ENCODE measurements at places on chromosomes 6 and 20.
A peak's percentile ranks its signal among the peaks of the same experiment; 100 is the strongest.

DNA sequence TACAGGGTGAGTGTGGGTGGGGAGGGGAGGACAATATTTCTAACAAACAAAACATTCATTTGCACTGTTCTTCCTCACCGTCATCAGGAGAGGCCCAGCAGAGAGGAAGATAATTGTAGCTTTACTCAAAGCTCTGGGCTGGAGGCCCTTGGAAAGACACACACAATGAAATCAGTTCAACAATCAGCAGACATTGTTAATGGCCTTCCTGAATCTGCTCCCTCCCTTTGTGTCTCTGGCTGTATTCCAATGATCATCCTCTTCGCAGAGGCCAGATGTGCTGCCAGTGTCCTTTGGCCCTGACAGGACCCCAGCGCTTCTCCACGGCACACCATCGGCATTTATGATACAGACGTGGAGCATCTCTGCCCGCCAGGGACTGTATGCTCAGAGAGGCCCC lies 44.6 kb upstream of the LRFN2 start:
- DNase-seq = no peak

DNA sequence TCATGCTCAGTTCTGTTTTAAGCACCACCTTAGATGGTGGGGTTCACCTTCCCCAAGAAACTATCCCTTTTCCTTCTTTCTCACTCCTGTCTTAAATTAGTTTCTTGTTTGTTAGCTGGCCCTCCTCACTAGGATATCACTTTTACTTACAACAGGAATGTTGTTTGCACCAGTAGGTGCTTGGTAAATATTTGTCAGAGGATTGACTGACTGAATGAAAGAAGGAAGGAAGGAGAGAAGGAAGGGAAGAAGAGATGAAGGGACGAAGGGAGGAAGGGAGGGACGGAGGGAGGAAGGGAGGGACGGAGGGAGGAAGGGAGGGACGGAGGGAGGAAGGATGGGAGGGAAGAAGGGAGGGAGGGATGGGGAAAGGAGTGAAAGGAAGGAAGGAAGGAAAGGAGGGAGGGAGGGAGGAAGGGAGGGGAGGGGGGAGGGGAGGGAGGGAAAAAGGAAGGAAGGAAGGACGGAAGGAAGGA lies 505 bp upstream of the KCNK15 start:
- DNase-seq = no peak

DNA sequence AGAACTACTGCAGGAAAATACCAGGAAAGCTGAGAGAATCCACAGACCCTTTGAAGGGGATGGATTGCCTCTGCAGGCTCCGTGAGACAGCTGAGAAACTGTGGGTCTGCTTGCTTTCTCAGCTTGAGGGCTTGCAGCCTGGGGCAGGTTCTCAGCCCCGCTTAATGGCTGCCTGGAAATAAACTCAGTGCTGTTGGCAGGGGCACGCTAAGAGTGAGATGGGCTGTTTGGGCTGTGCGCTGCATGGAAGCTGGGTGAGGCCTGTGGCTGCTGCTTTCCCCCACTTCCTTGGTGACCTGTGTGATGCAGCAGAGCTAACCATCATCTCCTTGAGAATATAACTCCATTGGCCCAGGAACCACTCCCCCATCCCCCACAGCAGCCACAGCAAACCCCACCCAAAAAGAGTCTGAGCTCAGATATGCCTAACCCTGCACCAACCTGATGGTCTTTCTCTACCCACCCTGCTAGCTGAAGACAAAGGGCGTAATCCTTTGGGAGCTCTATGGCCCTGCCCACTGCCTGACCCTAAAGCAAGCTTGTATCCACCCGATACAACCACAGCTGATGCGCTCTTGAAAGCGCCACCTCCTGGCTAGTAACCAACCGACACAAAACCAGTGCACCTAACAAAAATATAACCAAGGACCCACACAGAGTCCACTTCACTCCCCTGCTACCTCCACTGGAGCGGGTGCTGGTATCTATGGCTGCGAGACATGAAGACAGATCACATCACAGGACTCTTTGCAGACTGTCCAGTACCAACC lies 800.6 kb upstream of the MAP3K7 start:
- no peak for DNase-seq

DNA sequence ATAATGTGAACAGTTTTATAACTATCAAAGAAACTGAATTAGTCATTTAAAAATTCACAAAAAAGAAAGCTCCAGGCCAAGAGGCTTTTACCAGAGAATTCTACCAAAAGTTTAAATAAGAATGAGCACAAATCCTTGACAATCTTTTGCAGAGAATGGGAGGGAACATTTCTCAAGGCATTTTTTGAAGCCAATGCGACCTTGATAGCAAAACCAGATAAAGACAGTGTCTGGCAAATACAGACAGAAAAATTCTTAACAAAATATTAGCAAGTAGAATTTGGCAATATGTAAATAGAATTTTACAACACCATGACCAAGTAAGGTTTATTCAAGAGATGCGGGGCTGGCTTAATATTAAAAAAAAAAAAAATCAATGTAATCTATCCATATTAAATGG lies 41.7 kb downstream of the RNF24 start:
- DNase-seq = no peak

DNA sequence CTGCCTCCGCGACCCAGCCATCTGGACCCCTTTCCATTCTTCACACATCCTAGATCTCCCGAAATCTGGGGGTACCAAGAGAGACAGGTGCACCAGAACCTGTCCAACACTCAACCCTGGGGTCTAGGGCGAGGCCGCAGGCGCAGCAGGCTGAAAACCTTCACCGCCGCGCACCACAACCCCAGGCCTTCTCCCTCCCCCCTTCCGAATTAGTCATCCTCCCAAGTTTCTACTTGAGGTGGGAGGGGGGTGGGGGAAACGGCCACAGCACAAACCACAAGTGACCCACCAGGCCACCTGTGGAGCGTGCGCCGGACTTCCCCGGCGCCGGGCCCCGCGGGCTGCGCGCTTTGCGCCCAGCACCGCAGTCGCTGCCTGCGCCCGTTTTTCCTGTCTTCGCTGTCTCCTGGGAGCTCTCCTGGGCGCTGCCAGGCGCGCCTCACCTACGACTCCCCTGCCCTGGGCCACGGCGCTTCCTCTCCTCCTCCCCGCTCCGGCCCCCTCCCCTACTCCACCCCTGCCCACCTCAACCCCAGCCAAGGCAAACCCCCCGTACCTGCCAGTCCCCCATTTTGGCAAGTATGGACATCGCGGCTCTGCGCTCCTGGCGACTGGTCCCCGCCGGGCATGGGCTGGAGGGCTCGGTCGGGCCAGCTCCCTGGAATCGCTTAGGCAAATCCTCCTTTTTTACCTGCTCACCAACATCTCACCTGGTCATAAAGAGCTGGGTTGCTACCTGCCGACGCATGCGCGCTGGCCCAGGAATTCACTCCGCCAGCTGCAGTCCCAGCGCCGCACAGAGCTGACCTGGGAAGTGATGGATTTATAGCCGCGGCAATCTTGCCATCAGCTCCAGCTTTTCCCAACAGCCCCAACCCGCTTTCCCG lies 4.2 kb upstream of the TFAP2A start:
- DNase-seq = peak; percentile 19

DNA sequence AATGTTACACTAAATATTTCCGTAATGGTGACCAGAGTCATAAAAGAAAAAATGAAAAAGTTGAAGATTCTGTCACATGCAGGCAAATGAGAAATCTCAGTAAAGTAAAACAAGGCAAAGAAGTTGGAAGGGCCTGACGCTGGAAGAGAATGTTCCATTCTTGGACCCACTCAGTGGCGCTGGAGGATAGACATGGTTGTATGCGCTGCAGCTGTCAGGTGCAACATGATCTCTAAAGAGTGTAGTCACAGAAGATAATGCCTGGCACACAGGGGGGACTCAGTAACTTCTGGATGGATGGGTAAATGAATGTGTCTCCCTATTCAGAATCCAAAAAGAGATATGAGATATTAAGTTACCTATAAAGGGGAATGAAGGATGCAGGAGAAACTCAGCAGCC lies 116.3 kb downstream of the FAXC start:
- DNase-seq = no peak

DNA sequence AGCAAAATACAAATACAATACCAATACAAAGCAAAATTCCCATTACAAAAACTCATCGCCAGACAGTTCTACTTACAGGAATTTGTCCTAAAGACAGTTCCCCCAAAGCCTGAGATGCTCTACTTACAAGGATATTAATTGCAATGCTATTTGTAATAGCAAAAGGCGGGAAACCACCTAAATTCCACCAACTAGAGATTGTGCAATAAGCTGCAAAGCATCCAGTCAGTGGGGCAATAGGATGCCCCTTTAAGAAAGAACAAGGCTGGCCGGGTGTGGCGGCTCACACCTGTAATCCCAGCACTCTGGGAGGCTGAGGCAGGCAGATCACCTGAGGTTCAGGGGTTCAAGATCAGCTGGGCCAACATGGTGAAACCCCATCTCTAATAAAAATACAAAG lies 39.1 kb downstream of the FAM209B start:
- DNase-seq = no peak

DNA sequence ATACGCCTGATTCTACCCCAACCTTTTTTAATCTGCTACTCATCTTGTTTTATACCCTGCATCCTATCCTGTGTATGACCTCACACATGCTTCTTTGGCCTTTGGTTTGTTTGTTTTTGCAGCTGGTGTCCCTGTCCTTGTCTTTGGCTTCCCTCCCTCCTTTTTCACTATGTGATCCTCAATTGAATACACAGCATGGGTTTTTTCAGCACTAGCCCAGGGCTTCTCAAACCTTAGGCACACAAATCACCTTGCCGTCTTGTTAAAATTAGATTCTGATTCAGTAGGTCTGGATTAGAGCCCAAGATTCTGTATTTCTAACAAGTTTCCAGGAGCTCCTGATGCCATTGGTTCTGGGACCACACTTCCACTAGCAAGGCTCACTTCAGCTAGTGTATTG lies 321.5 kb upstream of the MAN1A1 start:
- DNase-seq = no peak

- no peak for DNase-seq
Measured at GRCh38 chr6:167485186-167485978, 160.5 kb downstream of the TTLL2 start.

GRCh38 chr20:34774886-34775285 lies 50.6 kb downstream of the NCOA6 start:
- DNase-seq = no peak

GRCh38 chr6:166413491-166413951 lies 30.8 kb upstream of the MPC1 start:
- no peak for DNase-seq

DNA sequence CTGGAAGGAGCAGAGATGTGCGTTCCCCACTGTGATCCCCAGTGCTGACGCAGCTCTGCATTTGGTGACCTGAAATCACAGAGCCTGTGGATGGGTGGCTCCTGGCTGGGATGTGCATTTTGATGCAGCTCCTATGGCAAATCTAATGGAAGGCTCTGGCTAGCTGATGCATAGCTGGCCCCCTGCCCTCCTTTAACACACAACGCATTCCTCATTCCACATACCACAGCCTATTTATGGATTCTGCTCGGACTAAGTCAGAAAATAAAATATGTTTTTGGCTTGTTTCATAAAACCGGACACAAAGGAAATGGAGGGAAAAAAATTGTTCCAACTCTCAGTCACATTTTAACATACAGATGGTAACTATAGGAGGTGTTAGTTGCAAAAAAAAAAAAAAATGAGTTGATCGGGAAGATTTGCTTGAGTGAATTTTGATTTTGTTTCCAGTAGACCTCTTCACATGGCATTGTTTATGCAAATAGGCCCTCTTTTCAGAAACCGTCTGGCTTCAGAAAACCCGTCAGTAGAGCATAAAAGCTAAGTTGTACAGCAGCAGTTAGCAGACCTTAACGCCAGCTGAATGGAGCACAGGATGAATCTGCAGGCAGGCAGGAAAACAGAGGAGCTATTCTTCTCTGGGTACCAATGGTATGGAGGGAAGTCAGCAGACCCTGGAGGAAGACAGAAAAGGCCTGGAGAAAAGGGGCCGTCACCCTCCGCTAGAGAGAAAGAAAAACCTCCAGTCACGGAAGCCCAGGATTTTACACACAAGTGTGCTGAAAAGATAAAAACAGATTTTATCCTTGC lies 215.4 kb downstream of the HDGFL1 start:
- DNase-seq = peak; percentile 79

- DNase-seq = no peak
Measured at GRCh38 chr20:47466704-47467459, 34.8 kb upstream of the NCOA3 start.

GRCh38 chr6:15184441-15184861 lies 61.4 kb upstream of the JARID2 start:
- DNase-seq = no peak

DNA sequence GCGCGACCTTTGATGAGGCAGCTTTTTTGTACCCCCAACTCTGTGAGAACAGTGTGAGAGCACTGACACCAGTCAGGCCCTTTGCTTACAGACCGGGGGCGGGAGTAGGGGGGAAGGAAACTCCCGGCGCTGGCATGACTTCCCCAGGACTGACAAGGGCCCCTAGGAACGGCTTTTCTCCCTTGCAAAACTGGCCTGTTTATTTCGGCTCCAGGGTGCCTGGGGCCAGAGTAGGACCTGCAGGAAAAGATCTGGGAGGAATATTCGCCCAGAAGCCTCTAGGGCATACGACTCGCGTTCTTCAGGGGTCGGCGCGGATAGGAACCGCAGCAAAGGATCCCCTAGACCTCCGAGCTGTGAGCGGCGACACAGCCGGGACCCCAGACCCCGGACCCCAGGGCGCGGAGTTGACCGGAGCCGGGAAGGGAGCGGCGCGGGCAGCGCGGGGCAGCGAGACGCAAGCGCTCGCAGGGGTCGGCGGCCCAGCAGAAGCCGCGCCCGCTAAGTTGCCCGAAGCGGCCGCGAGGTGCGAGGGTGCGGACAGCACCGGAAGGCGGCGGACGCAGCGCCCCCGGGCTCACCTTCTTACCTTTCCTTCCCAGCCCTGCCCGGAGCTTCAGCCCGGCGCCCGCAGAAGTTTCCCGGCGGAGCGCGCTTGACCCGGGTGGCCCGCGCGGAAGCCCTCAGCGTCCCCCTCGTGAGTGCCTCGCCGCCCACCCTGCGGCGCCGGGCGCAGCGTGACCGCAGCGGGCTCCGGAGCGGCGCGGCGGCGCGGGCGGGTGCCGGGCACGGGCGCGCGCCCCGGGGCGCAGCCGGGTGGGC lies at the start of gene POPDC3:
POPDC3 (minus strand) TSS at position 771 of the 822 bp plus-strand sequence. CDS start 18,105 bp downstream, outside the sequence.
- peak; percentile 57 for DNase-seq

GRCh38 chr6:98041921-98042320 lies 758.9 kb upstream of the MMS22L start:
- DNase-seq = no peak

- DNase-seq = no peak
Measured at GRCh38 chr6:37624606-37625574, 72.8 kb downstream of the MDGA1 start.

GRCh38 chr20:8545212-8545611 lies 413.1 kb downstream of the PLCB1 start:
- DNase-seq = peak; percentile 55

DNA sequence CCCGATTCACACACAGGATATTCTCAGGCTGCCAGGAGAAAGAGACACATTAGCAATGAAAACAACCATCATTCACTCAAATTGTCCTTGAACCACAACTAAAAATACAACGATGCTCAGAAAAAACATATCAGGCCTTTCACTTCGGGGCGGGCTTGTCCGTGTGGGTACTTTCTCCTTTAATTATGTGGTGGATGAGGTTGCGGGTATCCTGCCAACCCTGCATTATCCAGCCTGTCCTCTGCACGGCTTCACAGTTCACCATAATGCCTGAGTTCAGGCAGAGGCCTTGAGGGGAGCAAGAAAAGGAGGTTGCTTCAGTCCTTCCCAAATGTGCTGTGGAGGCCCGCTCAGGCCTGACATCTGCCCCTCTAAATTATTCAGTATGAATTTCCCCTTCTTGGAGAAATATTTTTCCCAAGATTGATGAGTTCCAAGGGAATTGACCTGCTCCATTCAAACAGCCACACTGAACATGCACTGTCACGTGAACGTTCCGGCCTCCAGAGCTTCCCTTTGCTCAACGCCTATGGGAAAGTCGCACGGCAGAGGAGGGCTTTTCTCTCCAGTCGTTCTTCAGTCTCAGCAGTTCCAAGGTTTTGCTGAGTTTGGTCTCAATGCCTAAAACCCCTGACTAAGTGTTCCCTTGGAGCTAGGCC lies 70.3 kb downstream of the MYLK4 start:
- DNase-seq = no peak

All from fibroblast of skin of right biceps (primary cell).